ENCODE measurements at places on chromosomes 11 and 22.

DNA sequence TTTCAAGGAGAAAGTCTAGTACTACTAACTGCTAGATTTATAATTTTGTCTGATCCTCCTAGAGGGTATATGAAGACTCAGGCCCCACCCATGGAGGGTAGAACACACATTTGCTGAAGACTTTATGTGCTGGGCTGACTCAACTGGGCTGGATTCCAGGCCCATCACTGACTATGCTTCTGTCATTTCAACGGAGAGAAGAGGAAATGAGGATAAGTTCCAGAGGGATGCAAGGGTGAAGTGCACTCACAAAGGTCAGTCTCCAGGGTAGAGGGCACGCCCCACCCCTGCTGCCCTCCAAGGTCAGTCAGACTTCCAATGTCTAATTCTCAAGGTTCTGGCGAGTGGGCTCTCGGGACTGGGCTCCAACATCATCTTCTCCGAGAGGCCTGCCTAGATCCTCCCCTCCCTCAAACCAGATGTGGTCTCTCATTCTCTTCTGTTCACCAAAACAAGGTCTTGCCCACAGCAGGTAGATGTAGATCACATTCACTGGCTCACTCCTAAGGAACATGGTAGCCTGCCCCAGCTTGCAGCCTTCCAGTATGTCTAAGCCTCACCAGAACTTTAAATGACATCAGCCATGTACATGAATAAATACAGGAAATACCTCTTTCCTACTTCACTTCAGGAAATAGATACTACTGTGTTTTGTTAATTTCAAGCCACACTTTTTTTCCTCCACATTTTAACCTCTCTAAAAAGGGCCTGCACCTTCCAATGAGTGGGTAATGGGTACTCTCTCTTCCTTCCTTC, 7.3 kb upstream of the C11orf86 start:
- no peak for DNase-seq

- DNase-seq = no peak
Observed at GRCh38 chr11:133635244-133635739, 103.0 kb upstream of the OPCML start.

- DNase-seq = no peak
Observed at GRCh38 chr11:45805305-45806071, 539 bp downstream of the SLC35C1 start.

GRCh38 chr22:43060183-43060582, 29.0 kb downstream of the TTLL1 start:
- DNase-seq = no peak

- DNase-seq = no peak
Observed at GRCh38 chr11:76617553-76618265, 52.8 kb downstream of the LRRC32 start.

GRCh38 chr11:71368966-71369365, 79.2 kb downstream of the DHCR7 start:
- no peak for DNase-seq

DNA sequence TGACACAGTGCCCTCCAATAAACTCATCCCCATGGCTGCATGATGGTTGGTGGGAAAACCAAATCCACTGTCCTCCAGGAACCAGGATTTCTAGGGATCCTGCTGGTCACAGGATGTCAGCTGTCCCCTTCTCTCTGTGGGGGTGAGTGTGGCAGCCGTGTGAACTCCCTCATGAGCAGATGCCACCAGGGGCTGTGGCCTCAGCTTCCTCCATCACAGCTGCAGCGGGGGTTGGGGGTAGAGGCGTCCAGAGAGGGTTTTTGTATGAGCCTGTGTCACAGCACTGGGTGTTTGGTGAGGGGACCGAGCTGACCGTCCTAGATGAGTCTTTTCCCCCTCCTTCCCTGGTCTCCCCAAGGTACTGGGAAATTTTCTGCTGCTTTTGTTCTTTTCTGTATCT, 26.4 kb downstream of the IGLL5 start:
- no peak for DNase-seq

- DNase-seq = no peak
Observed at GRCh38 chr11:34514597-34514996, 1.0 kb upstream of the ELF5 start.

DNA sequence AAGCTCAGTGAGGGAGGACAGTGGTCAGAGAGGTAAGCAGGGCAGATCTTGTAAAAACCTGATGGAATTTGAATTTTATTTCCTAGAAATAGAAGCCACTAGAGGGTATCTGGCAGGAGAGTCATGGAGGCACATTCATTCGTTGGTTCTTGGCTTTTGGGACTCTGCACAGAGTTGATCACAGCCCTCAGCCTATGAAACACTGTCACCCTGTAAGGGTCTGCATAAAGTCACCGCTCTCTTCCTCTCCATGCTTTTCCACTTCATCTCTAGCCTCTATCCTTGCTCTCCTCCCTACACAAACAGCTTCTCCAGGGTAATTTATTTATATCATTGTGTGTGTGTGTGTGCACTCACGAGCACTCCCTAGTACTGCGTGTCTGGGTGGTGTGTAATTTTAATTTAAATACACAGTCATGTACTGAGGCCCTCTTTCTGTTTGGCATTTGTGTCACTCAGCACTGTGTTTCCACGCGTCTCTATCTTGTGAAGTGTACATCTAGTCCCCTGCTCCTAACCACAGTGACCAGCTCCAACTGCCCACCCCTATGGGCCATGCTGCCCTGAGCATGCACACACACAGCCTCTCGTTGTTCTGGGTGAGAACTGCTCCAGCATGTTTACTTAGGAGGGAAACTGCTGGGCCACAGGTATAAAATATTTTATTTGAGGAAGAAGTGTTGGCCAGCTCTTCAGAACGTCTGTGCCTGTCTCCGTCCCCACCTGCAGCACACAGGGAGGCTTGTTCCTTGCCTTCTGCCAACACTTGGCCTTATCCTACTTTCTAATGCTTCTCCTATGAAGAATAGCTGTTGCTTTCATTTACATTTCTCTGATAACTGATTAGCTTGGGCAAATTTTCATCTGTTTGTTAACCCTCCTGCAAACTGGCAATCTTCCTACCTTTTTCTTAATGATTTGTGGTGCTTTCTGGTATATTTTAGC, 4.5 kb downstream of the KCNQ1OT1 start:
- DNase-seq = no peak

DNA sequence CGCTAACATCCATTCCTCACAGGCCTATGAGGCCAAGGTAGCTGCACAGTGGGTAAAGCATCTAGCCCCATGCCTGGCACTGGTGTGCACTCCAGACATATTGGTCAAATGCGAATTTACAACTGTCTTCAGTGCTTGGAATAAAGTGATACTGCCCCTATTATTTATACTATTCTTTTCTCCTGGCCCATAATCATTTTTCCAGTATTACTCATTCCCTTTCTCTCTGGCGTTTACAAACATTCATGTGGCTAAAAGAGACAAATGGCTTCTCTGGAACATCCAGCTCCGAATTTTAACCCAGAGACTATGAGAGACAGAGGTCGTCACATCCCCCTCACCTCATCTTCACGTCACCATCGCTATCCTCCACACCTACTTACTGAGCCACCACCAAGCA, 87.2 kb upstream of the PITPNB start:
- DNase-seq = no peak

DNA sequence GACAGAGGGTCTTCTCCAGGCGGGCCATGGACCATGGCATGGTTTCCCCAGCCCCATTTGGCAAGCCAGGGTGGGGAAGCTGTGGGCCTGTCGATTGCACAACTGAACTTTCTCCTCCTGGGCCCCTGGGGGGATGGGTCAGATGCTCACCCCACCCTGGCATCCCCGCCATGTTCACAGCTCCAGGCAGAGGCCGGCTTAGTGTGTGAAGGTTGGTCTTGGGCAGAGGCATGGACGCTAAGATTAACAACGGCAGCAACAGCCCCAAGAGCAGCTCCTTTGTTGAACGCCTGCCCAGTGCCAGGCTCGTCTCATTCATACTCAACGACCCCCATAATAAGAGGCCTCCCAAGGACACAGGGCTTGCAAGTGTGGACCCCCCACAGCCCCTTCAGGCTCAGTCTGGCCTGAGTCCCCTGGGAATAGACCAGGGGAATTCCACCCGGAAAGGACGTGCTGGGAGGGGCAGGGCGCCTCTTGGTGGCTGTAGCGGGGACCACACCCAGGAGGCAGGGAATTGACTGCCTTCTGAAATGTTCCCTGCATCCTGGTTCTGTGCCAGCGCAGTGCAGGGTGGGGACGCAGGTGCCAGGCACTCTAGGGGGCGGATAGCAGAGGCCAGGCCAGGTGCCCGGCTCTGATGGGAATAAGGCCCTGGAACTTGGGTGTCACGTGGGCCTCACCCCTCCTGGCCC, 8.3 kb downstream of the TSPO start:
- no peak for DNase-seq

GRCh38 chr11:111845276-111846028, 25.9 kb downstream of the ALG9 start:
- no peak for DNase-seq

- no peak for DNase-seq
Observed at GRCh38 chr22:47452184-47452583, 689.7 kb downstream of the TBC1D22A start.

- DNase-seq = peak; percentile 48
Observed at GRCh38 chr22:21650823-21651520, 8.9 kb downstream of the SDF2L1 start.

- peak; percentile 74 for DNase-seq
Observed at GRCh38 chr11:64331569-64332371, 8.2 kb upstream of the CCDC88B start.

- no peak for DNase-seq
Observed at GRCh38 chr11:47109727-47110246, 66.9 kb downstream of the ARFGAP2 start.

- no peak for DNase-seq
Observed at GRCh38 chr11:66334605-66335442, 1.4 kb downstream of the RIN1 start.

DNA sequence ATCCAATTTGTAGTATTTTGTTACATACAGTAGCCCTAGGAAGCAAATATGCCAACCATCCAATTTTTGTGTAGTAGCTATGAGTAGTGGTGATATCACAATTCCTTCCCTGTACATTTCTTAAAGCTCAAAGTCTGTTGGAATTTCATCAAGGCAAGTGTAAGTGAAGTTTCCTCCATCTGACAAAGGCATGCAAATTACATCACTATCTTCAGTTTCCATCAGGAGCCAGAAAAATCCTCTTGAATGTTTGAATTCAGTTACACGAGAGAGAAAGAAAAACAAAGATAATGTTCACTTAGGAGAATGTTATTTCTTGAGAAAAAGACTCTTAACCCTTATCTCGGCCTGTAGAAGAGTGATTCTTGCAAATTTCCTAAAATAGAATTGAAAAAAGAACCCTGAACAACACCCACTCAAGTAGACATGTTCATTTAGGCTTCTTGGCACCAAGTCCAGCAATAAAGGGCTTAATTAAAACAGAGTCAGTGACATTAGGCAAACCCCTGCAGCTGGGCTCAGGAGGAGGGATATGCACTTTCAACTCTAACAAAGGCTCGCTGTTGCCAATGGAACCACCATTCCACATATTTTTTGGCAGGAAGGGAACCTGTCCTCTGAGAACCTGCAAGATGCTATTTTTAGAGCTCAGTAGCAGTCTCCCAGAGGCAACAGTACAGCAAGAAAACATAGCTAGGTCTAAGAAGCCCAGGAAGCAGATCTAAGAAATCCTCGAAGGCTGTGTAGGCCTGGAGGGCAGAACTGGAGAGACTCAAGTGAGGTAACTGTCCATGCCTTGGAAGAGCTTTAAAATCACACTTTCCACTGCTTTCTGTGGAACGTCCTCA, 144.6 kb downstream of the CCDC81 start:
- no peak for DNase-seq

GRCh38 chr11:18936002-18936673, 3.1 kb downstream of the MRGPRX1 start:
- no peak for DNase-seq

DNA sequence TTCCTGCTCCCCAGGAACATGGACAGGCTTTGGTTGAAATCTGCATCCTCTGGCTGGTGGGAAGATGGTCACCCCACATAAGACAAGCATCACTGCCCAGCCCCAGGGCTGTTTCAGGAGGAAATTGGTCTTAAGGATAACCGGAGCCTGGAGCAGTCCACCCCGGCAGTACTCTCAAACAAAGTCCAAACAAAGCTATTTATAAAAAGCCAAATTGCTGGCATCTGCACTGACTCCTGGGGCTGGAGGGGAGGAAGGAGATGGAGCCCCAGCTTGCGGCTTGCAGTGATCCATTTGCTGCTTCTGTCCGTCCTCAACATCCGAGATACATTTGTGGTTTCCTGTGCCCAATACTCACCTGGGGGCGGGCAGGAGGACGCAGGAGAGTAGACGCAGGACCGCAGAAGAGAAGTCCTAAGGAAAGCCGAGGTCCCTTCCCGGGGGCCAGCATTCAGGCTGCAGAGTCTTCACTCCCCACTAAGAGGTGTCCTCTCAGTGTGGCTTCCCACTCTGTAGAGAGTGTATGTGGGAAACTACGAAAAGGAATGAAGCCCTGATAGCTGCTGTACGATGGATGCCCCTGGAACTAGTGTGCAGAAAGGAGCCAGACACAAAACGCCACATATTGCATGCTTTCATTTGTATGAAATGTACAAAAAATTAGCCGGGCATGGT, 107.3 kb upstream of the FGF3 start:
- DNase-seq = no peak

DNA sequence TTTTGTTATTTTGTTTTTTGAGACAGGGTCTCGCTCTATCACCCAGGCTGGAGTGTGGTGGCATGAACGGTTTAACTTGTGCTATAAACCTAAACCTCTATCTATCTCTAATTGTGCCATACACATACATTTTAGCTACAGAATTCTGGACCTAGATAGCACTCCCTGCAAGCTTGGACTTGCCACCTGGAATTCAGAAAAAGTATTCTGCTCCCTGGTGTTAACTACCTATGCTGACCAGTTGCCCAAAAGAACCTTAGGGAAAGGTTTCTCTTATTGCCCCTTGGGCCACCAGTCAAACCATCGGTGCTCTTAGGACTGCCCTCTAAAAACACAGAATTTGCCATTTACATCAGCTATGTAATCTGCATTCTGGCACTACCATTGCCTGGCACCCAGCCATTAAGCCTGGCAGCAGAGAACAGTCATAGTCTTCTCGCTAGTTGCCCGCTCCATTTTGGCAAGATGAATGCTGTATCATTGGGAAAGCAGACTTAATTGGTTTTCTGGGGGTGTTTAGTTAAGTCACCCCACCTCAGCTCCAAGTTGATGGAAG, 55.3 kb downstream of the ETS1 start:
- DNase-seq = no peak

- no peak for DNase-seq
Observed at GRCh38 chr22:38191731-38192474, 9.9 kb upstream of the MAFF start.

GRCh38 chr22:44965171-44965570, 44.6 kb downstream of the PHF21B start:
- no peak for DNase-seq

- DNase-seq = no peak
Observed at GRCh38 chr22:20751185-20751851, 22.6 kb upstream of the SERPIND1 start.

- DNase-seq = peak; percentile 89
Observed at GRCh38 chr11:75303544-75304224, 47.8 kb downstream of the ARRB1 start.

DNA sequence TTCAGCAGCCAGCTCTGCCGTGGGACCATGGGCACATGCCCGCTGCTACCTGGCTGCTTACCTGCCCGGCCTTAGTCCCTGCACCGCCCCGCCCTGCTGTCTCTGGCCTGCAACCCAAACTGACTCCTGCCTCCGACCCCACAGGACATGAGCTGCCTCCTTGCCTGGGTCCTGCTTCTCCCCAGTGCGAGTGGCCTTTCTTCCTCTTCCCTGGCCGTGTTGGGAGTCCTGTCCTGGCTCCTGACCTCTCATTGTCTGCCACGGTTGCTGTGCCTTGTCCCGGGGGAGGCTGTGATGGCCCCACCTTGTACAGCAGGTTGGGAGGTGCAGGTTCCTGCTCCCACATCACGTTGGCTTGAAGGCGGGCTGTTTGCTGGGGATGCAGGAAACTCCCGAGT, 370.0 kb downstream of the TBC1D22A start:
- DNase-seq = no peak
